Activated CD4-positive, alpha-beta T cell treated with anti-CD3 and anti-CD28 coated beads, Interleukin-2, Interleukin-4, amounts not matched to agents 100 ng/mL and 50 ng/mL, durations not matched to agents 16 hours and 8 hours (primary cell): ENCODE measurements at places on chromosomes 2 and 18.
A peak's percentile ranks its signal among the peaks of the same experiment; 100 is the strongest.

- DNase-seq: no peak
These were observed 607.0 kb upstream of the HS6ST1 start for GRCh38 chr2:128925631-128926030.

GRCh38 chr2:137659616-137660015 lies 304.7 kb upstream of the HNMT start:
- no peak for DNase-seq

DNA sequence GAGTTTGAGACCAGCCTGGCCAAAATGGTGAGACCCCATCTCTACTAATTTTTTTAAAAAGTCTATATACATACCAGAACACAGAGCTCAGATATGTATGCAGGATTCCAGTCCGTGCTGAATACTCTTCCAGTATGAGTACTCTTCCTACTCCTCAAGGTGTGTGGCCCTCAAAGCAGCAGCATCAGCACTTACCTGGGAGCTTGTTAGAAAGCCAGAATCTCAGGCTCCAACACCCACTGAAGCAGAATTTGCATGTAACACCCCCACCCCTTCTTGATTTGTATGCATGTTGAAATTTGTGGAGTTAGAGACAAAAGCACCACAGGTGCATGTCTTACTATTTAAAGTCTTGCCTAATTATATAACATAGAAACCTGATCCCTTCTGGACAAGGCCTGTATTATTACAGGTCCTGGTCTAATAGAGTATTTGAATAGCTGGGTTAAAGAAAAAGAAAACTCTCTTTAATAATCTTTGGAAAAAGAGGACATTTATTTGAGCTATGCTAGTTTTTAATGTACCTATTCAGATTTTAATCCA lies 50.3 kb upstream of the NFE2L2 start:
- no peak for DNase-seq

DNA sequence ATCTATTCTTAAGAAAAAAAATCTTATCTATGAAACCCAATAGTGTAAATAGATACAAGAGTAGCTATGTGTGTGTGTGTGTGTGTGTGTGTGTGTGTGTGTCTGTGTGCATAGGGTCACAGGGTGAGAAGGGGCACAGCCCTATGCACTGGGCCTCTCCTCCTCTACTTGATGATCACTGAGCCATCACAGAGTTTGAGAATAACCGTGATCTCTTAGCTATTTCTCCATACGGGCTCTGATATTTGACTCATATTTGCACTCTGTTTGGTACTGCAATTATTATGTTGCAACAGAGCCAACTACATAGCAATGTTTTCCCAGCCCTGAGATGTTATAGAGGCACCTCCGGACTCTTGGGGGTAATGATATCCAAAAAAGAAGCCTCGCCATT lies 28.8 kb upstream of the SLC40A1 start:
- DNase-seq: no peak

DNA sequence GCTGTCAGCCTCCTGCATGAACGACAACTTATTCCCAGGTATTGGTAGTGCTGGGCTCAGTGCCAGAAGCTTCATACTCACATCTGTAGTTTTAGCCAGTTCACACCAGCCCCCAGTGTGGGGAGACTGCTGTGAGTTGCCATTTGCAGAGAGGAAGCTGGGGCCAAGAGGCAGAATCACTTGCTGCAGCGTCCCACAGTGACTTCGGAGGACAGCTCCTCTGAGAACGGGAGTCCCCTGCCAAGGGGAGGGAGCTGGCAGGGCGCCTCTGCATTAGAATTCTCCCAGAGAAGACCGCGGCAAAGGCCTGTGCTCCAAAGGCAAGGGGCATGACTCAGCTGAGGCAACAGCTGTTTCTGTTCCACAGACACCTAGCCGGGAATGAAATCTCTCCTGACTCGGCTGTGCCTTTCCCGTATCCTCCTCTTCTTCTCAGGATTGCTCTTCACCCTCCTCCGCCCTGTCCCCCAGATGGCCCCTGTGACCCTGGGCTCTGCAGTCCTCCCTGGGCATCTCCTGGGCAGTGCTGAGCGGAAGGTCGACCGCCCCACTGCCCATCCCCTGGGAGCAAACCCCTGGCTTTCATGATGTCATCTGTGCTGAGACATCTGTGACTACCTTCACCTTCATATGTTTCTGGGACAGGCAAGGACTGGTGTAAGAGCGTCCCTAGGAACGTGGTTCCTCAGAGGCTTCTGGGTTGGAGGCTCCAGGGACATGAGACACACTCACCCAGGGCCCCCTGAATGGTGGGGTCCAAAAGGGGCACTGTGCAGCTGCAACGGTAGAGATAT lies 18.0 kb downstream of the MAL start:
- DNase-seq: no peak

GRCh38 chr2:169462896-169463695 lies 16.2 kb upstream of the BBS5 start:
- no peak for DNase-seq

- no peak for DNase-seq
These were observed 322.9 kb upstream of the KCNJ3 start for GRCh38 chr2:154375579-154375931.

DNA sequence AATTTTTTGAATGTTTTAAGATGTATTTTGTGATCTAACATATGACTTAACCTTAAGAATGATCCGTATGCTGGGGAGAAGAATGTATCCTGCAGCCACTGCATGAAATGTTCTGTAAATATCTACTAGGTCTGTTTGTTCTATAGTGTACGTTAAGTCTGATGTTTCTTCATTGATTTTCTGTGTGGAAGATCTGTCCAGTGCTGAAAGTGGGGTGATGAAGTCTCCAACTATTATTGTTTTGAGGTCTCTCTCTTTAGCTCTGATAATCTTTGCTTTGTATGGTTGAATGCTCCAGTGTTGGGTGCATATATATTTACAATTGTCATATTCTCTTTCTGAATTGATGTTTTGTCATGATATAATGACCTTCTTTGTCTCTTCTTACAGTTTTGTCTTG lies 82.5 kb upstream of the LHCGR start:
- DNase-seq: no peak

- DNase-seq: no peak
These were observed 101.2 kb downstream of the FMNL2 start for GRCh38 chr2:152436148-152436547.

DNA sequence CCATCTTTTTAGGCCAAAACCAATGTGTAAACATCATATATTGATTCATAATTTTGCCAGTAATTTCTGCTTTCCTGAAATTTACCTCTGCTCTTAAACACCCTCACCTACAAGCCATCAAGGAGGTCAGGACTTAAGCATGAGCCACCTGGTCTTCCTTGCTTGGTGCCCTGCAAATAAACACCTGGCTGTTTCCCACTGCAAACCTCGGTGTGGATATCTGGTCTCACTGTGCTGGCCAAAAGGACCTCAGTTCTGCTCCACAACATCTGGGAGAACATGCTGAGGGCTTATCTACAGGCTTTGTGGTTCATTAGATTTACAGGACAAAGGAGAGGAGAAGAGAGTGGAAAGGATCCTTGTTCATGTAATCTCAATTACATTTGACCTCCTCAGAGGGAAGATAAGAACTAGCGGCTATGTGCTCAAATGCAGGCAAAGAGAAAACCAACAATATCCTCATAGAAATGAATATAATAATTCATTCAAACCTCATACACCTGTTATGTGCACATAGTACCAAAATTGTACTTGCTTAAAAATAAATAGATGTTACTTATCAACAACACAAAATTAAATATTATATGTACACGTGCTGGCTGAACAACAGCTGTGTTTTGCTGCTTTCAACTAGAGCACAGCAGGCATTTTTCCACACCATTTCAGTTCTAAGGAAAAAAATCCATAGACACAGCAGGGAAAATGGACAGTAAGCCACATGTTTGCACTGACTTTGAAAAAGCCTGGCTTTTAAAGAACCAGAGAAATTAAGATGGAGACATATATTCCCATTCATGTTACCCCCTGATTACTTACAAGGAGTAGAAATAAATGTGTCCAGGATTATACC lies 465.1 kb downstream of the LPIN1 start:
- no peak for DNase-seq

- no peak for DNase-seq
These were observed 11.1 kb downstream of the TRAPPC8 start for GRCh38 chr18:31931886-31932240.

DNA sequence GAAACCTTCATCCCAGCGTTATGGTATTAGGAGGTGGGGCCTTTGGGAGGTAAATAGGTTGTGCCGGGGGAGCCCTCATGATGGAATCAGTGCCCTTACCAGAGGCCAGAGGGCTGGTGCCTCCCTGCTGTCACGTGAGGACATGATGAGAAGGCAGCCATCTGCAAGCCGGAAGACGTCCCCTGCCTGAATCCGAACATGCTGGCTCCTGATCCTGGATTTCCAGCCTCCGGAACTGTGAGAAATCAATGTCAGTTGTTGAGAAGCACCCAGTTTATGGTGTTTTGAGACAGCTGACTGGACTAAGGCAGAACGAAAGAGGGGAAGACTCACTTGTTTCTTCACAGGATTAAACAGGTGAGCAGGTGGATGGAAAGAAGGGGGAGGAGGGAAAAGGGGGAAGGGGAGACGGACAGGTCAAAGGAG lies 13.0 kb upstream of the KLF11 start:
- DNase-seq: no peak

- no peak for DNase-seq
These were observed 486.6 kb upstream of the HS6ST1 start for GRCh38 chr2:128805237-128805636.

- peak; percentile 48 for DNase-seq
These were observed 57.2 kb downstream of the MAP4K3 start for GRCh38 chr2:39379643-39380524.

- no peak for DNase-seq
These were observed 118.9 kb downstream of the PXDN start for GRCh38 chr2:1625281-1626001.

GRCh38 chr2:45269149-45269793 lies 260.0 kb upstream of the SIX2 start:
- no peak for DNase-seq

GRCh38 chr2:23042216-23042906 lies 342.6 kb upstream of the KLHL29 start:
- no peak for DNase-seq

GRCh38 chr2:97688062-97688827 lies 18.7 kb downstream of the C2orf92 start:
- DNase-seq: peak; percentile 75

DNA sequence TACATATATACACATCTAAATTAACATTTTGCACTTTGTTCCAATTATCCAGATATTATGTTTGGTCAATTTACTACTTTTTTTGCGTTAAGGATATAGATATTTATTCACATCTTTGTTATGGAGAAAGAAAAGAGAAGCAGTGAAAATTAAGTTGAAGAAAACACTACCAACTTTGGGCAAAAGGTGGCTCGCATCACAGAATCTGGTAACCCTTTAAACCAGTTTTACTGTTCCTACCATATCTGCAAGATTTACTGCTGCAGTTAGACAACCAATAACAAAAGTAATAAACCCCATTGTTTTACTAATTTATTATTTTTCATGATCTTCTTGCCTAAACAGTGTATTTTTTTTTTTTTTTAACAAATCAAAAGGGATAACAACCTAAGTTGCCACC lies 53.6 kb downstream of the SMAD2 start:
- no peak for DNase-seq

DNA sequence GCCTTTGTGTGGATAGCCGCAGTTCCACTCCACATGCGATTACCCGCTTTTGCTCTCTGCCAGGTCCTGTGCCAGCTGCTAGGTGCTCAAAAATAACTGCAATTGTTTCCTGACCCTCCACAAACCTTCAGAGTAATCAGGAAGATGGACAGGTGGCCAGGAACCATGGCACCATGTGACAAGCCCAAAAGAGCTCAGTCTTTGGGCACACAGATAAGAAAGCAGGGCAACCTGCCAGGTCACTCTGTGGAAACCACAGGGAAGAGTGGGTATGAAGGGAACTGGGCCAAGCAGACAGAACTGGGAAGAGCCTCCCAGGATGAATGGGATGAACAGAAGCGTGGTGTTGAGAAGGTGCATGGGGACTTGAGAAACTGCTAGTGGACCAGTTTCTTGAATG lies 79.4 kb upstream of the AGAP1 start:
- no peak for DNase-seq

DNA sequence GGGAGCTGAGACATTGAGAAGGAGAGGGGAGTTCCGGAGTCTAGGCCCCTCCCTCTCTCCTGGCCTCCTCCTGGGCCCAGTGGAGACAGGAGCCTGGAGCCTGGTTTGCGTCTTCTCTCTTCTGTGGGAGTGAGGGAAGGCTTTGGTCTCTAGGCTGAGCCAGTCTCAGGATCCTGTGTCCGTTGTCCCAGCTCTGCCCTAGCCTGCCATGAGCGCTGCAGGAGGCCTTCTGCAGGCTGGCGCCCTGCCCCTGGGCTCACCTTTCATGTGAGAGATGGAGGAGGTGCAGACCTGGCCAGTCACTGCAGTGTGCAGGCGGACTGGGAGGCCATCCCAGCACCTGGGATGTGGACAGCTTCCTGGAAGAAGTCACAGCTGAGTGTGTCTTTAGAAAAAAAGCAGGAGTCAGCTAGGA lies 8.7 kb downstream of the IMPA2 start:
- DNase-seq: no peak

DNA sequence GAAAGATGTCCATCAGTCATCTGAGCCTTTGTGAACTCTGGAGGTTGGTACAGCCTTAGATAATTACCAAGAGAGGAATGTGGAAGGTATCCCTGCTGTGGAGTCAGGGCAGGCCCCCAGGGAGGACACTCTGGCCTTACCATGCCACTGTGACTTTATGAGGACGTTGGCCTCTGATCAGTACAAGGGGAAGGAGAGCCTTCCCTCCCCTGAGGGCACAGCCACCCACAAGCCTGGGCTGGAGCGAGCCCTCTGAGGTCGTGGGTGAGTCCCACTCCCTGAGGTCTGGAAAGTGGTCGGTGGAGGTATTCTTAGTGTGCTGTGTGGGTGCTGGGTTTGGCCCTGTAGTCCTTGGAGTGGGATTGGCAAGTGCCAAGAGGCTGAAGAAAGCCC lies 91.6 kb downstream of the STPG4 start:
- DNase-seq: no peak

DNA sequence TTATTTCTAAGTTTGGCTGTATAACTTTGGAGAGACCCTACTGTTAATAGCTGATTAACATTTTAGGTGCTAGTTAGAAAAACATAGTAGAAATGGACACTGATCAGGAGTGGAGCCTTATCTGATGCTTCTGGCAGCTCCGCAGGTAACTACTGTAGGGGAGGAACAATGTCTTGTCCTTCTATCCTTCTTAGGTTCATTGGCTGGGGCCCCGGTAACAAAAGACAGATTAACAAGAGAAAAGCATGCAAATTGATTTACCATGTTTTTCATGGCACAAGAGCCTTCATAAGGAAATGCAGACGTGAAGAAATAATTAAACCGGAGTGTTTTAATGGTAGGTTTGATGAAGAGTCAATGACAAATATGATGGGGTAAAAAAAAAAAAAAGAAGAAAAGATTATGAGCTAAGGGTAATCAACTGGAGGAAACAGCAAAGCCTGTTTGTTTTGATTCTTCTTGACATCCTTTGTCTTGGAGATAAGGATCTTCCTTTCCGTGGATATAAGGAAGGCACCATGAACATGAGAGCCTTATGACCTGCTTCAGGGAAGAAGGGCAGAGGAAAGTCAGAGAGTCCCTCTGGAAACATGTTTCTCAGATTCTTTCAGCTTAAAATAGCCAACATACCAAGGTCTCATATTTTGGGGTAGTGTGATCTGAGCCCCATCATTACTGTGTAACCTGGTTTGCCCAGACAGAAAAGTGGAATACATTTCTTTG lies 62.4 kb upstream of the GCFC2 start:
- no peak for DNase-seq
